ENCODE measurements at places on chromosomes 13 and 19. TPM values are rescaled to one million over a fixed set of nuclear protein-coding genes. Genes with fewer than 3 reads are reported as not detected.

GRCh38 chr13:112445411-112446271 lies 69.5 kb downstream of the SPACA7 start:
- DNase-seq: no peak

DNA sequence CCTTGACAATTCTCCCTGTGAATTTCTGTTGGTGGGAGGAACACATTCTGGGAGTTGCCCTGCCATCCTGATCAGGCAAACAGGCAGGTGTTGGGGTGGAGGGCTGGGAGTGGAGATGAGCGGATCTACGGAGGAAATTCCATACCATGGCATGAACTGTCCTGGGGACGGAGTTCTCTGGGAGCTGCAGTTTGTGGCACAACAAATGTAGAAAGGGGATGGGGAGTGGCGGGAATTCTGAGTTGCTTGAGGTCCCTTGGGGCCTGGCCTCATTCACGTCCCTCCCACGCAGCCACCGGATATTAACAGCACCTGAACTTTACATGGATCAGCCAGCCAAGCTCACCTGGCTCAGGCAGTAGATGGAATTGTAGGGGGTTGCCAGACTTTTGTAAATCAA lies 70.0 kb downstream of the CHST8 start:
- DNase-seq: no peak

DNA sequence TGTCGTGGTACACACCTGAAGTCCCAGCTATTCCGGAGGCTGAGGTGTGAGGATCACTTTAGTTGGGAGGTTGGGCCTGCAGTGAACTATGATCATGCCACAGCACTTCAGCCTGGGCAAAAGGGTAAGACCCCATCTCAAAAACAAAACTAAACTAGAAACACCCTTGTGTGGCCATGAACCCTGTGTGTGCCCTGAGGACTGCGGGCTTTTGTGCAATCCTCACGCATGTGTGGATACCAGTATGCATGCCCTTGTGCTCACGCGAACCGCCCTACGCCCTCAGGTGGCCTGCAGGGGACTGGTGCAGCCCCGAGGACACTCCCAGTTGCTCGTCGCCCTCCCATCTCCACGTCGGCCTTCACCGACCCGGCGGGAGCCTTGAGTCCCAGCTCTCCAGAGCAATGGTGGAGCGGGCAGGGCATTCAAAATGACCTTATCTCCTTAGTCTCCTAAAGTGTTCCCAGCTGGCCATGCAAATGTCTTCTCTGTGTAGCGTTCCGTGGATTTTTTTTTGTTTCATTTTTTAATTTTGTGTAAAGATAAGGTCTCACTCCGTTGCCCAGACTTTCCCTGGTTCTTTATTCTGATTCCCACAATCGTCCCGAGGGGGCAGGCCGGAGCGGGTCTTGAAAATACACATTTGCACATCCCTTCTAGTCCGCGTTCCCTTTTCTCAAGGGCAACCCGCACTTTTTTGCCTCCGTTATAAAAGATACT lies 868 bp upstream of the EGLN2 start:
- peak; percentile 85 for DNase-seq

GRCh38 chr13:113533161-113533840 lies 42.8 kb upstream of the DCUN1D2 start:
- DNase-seq: no peak

FSD1 gene
- total RNA-seq: 12.7 TPM

DNA sequence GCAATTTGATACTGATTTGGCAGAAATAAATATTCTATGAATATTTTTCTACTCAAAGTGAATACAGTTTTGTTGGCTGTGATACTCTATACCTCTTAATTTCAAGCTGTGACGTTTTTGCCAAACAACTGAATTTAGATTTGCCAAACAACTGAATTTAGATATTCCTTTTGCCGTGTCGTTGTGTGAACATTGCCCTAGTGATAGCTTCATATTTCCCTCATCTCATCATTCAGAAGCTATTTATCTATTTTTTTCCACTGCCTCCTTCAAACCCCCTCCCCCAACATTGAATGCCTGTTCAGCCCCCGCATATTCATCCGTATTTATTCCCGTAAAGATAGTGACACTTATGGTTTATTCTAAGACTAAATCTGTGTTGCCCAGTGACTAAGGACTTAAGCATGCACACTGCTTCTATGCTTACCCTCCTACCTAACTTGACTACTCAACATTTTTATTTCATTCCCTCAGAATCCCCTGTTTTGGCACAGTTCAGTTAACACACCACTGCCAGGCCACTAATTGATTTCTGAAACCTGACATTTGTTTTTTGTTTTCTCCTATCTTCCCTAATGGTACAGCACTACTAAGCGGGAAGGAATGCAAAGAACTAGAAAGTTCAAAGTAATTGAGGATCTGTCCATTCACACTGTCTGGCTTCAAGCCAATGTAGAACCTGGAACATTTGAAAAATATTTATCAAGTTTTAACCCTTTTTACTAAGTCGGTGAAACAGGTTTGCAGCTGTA lies 2.8 kb upstream of the KLF5 start:
- peak; percentile 91 for DNase-seq

- DNase-seq: no peak
These were observed 1.8 kb downstream of the ABHD13 start for GRCh38 chr13:108220041-108220440.

- DNase-seq: no peak
These were observed 5.9 kb downstream of the SHD start for GRCh38 chr19:4284974-4285373.

C1QTNF9 gene
- 0.09 TPM for total RNA-seq

GRCh38 chr19:33343859-33344572 lies 29.5 kb upstream of the CEBPG start:
- no peak for DNase-seq

GRCh38 chr13:100636441-100636840 lies 38.2 kb downstream of the TMTC4 start:
- no peak for DNase-seq

GRCh38 chr13:33262062-33262487 lies 23.5 kb downstream of the STARD13 start:
- DNase-seq: peak; percentile 60

GRCh38 chr19:15231271-15231670 lies 977 bp downstream of the EPHX3 start:
- no peak for DNase-seq

ZNF253 gene
- 3.5 TPM for total RNA-seq

LRRC63 gene
- not detected for total RNA-seq

DNA sequence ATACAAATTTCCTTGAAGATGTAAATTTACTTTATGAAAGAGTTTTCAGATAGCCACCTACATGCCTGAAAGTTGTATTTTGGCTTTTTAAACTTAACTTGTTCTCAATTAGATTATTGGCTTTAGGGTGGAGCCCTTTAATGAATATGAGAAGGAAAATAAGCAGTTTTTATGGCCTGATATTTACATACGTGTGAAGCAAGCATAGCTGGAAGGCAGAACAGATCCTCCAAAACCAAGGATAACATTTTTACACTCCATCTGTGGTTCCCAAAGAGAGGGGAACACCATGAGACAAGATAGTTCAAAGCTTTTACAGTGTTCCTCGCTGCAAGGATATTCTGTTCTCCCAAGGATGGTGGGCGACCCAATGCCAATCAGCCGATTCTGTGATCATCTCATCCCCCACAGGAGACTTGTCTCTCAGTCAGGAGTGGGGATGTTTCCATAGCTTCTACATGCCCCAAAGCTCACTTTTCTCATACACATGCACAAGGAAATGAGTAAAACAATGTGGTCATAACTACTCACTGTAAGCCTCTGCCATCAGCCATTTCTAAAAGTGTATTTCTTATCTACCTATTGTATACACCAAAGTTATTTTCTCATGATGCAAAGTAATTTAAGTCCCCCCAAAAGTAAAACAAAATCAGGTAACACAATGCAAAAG lies 24.6 kb upstream of the KBTBD6 start:
- DNase-seq: no peak

Data from Caki2 (cell line).